Urinary bladder (tissue), 4 donors: ENCODE measurements at places on chromosomes 16 and 17.

GRCh38 chr17:82212331-82213250 is at the start of gene CCDC57:
TSS of gene CCDC57 (minus strand) at chr17:82212842. CDS start at chr17:82201944, 10,898 bp downstream.
- DNase-seq, result no peak

- no peak for DNase-seq
Observed at GRCh38 chr16:27725236-27726000, 175.5 kb downstream of the KATNIP start.

GRCh38 chr16:84617041-84617790 is 662 bp downstream of the COTL1 start:
- no peak for DNase-seq

- DNase-seq, result no peak
Observed at GRCh38 chr16:82400046-82400445, 226.7 kb upstream of the CDH13 start.

DNA sequence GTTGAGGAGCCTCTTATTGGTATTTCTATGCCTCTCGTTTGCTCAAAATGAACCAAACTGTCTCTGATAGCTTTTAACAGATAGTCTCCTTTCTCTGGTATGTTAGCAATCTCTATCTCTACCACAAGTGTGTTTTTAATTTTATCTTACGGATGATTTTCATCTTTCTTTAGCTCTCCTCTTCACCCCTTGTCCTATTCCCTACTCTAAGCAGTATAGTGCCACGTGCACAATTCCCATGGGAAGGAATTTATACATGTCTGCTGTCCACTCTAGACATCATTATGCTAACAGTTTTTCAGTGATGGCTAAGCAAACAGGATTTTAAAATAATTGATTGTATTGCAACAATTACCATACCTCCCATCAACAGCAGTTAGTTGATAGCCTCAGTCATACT is 177.3 kb downstream of the CYB561 start:
- no peak for DNase-seq

- DNase-seq, result no peak
Observed at GRCh38 chr17:43442711-43443110, 41.1 kb upstream of the DHX8 start.
